ENCODE measurements at places on chromosomes 1 and 21. TPM values are rescaled to one million over a fixed set of nuclear protein-coding genes. Genes with fewer than 3 reads are reported as not detected.

The CFHR3 gene
- total RNA-seq, result 0.20 TPM

The CCDC30 gene
- total RNA-seq, result 0.64 TPM

The PGLYRP4 gene
- not detected for total RNA-seq

The GPR37L1 gene
- total RNA-seq, result 0.21 TPM

The DNTTIP2 gene
- 44.7 TPM for total RNA-seq

The KCNC4 gene
- 4.3 TPM for total RNA-seq

The TTC13 gene
- total RNA-seq, result 10.6 TPM

The TNFRSF4 gene
- total RNA-seq, result not detected

The CDCA8 gene
- 47.7 TPM for total RNA-seq

The PSEN2 gene
- total RNA-seq, result 29.2 TPM

The CHIT1 gene
- total RNA-seq, result not detected

The CCDC28B gene
- total RNA-seq, result 1.6 TPM

The RCSD1 gene
- 0.06 TPM for total RNA-seq

The CRYAA gene
- total RNA-seq, result not detected

The MAP10 gene
- total RNA-seq, result 1.2 TPM

The PHGDH gene
- 68.5 TPM for total RNA-seq

The C1orf185 gene
- total RNA-seq, result not detected

The HSD3B2 gene
- total RNA-seq, result not detected

The SLC16A4 gene
- 38.5 TPM for total RNA-seq

The KLF17 gene
- 0.67 TPM for total RNA-seq

The HFM1 gene
- not detected for total RNA-seq

The TRIM62 gene
- 2.5 TPM for total RNA-seq

The S100A12 gene
- total RNA-seq, result not detected

The NLRP3 gene
- not detected for total RNA-seq

The ZNF124 gene
- total RNA-seq, result 4.5 TPM
